ENCODE measurements at places on chromosomes 11 and 22. TPM values are rescaled to one million over a fixed set of nuclear protein-coding genes. Genes with fewer than 3 reads are reported as not detected.

DNA sequence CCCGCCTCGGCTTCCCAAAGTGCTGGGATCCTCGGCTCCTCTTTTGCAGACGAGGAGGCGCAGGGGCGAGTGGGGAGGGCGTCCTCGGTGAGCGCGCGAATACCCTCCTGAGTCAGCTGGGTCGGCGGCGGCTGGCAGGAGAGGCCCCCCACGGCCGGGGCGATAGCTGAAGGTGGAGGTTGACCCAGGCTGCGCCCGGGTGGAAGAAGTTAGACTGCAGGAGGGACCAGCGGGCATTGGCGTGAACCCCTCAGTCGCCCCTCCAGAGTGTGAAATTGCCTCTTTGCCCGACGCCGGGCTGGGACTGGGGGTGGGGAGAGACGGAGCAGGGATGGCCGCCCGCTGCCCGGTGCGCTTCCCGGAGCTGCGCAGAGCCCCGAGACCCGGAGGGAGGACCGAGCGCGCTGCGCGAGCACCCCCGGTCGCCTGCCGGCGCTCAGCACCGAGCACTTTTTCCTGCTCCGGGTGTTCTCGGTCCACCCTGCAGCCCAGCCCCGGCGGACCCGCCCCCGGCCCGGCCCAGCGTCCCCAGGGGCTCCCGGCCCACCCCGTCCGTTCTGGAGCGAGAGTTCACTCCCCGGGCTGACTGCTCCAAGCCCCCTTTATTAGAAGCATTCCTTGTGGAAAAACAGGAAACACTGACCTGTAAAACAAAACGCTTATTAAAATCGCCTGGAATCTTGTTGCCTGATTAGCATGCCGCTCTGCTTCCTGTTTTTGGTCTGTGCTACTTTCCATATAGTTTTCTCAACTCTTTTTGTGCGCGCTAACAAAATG lies 13.7 kb upstream of the CPT1A start:
- peak overlapping the region; percentile 64 for H3K27ac ChIP-seq
- H3K4me3 ChIP-seq, result peak overlapping the region; percentile 51
- no peaks in the 10 kb centered on the region for H3K36me3 ChIP-seq
- peaks cover 4% of the 10 kb centered on the region for H3K4me1 ChIP-seq
- H3K27me3 ChIP-seq, result peaks cover 5% of the 10 kb centered on the region
- DNase-seq, result no peak

DNA sequence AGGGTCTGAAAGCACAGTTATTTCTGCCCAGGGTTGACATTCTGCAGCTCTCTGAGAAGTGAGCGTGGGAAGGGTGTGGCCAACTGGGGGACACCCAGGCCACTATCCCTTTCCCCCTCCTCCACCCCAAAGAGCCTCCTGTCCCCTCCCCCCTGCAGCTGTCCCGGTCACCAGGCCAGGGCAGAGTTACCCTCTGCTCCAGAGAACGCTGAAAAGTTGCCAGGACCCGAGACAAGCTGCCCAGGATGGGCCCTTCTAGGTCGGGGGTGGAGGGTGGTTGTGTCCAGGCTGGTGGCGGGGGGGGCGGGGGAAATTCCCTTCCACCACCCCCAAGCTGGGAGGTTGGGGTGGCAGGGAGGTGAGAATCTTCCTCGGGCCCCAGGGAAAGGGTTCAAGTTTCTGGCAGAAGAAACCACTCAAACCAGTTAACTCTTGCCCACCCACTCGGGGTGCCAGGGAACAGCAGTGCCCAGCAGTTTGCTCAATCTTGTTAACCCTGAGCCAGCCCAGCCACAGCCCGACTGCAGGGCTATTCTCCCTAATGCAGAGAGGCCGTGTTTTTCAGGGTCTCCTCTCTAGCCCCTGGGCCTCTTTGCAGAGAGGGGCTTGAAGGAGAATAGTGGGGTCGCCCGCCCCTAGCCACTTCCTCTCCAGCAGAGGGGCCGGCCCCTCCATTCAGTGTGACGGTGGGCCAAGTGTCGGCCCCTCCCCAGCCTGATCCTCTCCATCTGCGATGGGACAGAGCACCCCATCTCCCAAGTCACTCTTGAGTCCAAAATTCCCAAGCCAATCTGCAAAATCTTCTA lies 697 bp downstream of the LGALS1 start:
- no peak for DNase-seq
- no peaks in the 10 kb centered on the region for H3K27me3 ChIP-seq

DNA sequence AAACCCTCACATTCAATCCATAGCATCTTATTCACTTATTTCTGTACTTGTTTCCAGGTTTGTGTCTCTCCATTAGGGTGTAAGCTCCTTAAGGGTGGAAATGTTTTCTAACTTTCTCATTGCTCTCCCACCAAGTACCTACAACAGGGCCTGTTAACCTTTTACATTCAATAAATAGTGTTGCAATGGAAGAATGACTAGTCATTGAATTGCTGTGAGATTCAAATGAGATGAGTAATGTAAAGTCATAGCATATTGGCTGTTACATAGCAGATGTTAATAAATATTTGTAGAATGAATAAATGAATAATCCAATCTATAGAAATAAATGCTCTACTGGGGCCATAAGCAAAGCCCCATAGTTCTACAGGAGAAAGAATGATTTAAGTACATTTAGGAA lies 75.4 kb upstream of the DDI1 start:
- H3K36me3 ChIP-seq, result no peaks in the 10 kb centered on the region
- no peak for DNase-seq
- H3K4me3 ChIP-seq, result no peak overlapping the region
- H3K27ac ChIP-seq, result no peak overlapping the region

GRCh38 chr22:17733466-17733865 lies 40.8 kb downstream of the BID start:
- peaks cover 6% of the 10 kb centered on the region for H3K36me3 ChIP-seq
- no peak for DNase-seq
- no peak overlapping the region for H3K4me3 ChIP-seq
- no peak overlapping the region for H3K27ac ChIP-seq
- H3K4me1 ChIP-seq, result no peaks in the 10 kb centered on the region

GRCh38 chr11:57213342-57214097 lies 23.5 kb downstream of the APLNR start:
- H3K4me3 ChIP-seq, result peak overlapping the region; percentile 28
- DNase-seq, result no peak
- no peak overlapping the region for H3K27ac ChIP-seq
- H3K27me3 ChIP-seq, result no peaks in the 10 kb centered on the region
- no peaks in the 10 kb centered on the region for H3K36me3 ChIP-seq

DNA sequence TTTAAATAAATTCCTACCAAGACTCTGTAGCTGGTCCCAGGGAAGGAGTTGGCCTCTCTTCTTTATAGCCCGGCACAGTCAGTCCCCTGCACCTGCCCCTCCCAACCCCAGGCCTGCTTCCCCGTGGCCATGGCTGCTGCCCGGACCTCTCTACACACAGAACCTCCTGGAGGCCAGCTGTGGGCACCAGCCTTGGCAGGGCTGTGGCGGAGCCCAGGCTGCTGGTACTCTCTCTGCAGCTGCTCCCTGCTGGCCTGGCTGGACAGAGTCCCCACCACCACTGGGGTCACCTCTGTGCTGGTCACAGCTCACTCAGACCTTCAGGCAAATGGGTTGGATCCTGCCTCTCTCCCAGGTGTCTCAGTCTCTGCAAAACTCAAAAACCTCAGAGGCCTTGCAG lies 69.3 kb downstream of the LRP5 start:
- H3K4me1 ChIP-seq, result peaks cover 18% of the 10 kb centered on the region
- H3K4me3 ChIP-seq, result no peak overlapping the region
- DNase-seq, result no peak

DNA sequence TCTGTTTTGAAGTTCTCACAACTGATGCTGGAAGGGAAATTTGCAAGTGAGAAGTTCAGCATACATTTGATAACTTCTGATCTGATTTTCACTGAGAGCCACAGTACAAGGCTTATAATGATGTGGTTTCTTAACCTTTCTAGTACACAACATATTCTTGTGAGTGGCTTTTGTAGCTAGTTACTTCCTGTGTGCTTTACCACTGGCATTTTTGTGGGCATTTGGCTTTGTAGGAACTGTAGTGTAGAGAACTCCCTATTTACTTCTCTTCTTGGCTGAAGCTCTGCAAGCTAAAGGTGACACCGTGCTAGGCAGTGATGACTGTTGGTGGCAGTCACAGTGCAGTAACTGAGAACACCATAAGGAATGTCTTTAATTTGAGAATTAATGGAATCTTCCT lies 14.9 kb downstream of the USP47 start:
- no peak for DNase-seq
- no peak overlapping the region for H3K27ac ChIP-seq
- H3K4me1 ChIP-seq, result no peaks in the 10 kb centered on the region
- H3K4me3 ChIP-seq, result no peak overlapping the region

DNA sequence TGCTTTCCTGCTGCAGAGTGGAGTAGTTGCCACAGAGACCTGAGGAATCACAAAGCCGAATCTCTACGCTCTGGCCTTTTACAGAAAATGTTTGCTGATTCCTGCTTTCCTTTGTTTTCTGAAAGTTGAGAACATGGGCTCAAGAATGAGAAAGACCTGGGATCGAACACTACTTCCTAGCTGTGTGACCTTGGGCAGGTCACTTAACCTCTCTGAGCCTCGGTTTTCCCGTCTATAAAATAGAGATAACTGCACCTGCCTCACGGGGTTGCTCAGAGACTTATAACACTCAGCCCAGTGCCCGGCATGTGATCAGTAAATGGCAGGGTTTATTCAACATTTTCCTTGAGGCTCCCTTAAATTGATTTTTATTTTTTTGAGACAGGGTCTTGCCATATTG lies 70.9 kb upstream of the ALX4 start:
- no peaks in the 10 kb centered on the region for H3K36me3 ChIP-seq
- peaks cover 5% of the 10 kb centered on the region for H3K27me3 ChIP-seq
- no peak for DNase-seq
- H3K27ac ChIP-seq, result no peak overlapping the region
- H3K4me1 ChIP-seq, result no peaks in the 10 kb centered on the region

DNA sequence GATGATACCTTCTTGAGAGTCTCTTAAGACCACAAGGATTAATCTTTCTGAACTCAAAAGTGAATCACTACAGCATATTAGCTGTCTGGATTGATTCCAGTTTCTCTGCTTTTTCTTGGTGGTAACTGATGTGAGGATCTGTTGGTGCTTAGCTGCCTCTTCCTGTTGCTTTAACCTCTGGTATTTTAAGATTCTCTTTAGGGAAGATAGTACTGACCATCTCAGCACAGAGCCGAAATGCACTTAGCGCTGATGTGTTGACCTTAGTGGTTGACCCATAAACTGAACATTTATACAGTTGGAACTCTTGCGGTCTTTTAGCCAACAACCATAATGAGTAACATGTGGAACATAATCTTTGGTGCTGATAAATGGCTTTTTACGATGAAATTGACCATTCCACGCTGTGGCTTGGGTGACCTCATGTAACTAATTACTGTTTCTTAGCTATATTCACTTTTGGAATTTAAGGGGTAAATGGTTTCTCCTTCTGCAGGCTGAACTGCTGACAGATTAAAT lies 33.7 kb downstream of the APLP2 start:
- DNase-seq, result no peak
- H3K36me3 ChIP-seq, result no peaks in the 10 kb centered on the region
- no peaks in the 10 kb centered on the region for H3K27me3 ChIP-seq
- H3K4me1 ChIP-seq, result peaks cover 8% of the 10 kb centered on the region
- peak overlapping the region; percentile 29 for H3K27ac ChIP-seq
- H3K4me3 ChIP-seq, result no peak overlapping the region

GRCh38 chr11:107457205-107457557 lies 444 bp downstream of the CWF19L2 start:
- DNase-seq, result no peak
- H3K4me1 ChIP-seq, result no peaks in the 10 kb centered on the region
- H3K36me3 ChIP-seq, result peaks cover 6% of the 10 kb centered on the region
- H3K27me3 ChIP-seq, result no peaks in the 10 kb centered on the region

- peaks cover 8% of the 10 kb centered on the region for H3K4me1 ChIP-seq
- peak within 1 kb of the TSS; percentile 74 for H3K4me3 ChIP-seq
- H3K36me3 ChIP-seq, result no peaks in the 10 kb centered on the region
- H3K27me3 ChIP-seq, result no peaks in the 10 kb centered on the region
These were observed at the start of gene GDPD5 for GRCh38 chr11:75525433-75526191. GDPD5 (minus strand) TSS chr11:75525941; CDS start chr11:75477735, 48,206 bp downstream.

DNA sequence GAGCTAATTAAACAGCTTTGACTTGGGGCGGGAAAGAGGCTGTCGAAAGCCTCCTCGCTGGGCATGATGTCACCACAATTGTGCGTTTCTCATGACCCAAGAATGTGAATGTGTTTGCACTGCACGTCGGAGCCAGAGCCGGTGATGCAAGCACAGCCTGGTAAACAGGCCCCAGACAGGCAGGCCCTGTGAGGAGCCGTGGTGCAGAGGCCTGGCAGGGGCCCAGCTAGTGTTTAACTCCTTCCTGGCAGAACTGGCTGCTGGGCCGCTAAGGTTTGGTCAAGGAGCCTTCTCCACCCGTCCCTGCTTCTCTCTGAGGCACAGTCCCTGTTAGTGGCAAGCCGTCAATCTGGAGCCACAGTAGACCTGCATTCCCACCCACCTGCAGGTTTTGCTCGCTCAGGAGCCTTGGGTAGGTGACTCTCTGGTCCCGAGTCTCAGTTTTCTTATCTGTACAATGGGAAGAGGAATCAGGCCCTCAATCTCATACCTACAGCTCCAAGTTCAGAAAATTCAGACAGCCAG lies 25.4 kb upstream of the SMTN start:
- H3K27ac ChIP-seq, result peak overlapping the region; percentile 88
- no peaks in the 10 kb centered on the region for H3K27me3 ChIP-seq
- peak; percentile 94 for DNase-seq

DNA sequence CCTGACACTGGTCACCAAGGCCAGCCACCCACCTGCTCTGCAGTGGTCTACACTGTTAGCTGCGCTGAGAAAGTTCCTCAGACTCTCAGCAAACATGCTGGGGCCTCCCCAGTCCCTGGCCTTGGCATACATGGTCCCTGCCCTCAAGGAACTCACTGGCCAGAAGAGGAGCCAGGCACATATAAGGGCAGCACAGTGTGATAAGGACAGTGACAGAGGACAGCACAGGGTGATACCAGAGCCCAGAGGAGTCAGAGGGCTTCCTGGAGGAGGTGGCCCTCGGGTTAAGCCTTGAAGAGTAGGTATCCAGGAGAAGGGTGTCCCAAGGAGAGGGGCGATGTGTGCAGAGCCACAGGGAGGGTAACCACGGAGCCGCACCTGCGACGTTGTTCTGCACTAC lies 624 bp downstream of the ART1 start:
- H3K36me3 ChIP-seq, result no peaks in the 10 kb centered on the region
- H3K27ac ChIP-seq, result no peak overlapping the region
- no peaks in the 10 kb centered on the region for H3K27me3 ChIP-seq
- no peak for DNase-seq
- H3K4me1 ChIP-seq, result no peaks in the 10 kb centered on the region

- no peaks in the 10 kb centered on the region for H3K4me1 ChIP-seq
- H3K27me3 ChIP-seq, result no peaks in the 10 kb centered on the region
- H3K27ac ChIP-seq, result no peak overlapping the region
- no peaks in the 10 kb centered on the region for H3K36me3 ChIP-seq
- DNase-seq, result no peak
These were observed 111.5 kb downstream of the PDE3B start for GRCh38 chr11:14755140-14755539.

- no peak overlapping the region for H3K27ac ChIP-seq
- no peaks in the 10 kb centered on the region for H3K36me3 ChIP-seq
- H3K4me3 ChIP-seq, result no peak overlapping the region
- no peaks in the 10 kb centered on the region for H3K4me1 ChIP-seq
These were observed 6.5 kb downstream of the DGAT2 start for GRCh38 chr11:75775056-75775455.

GRCh38 chr11:72227316-72228228 lies 3.0 kb downstream of the INPPL1 start:
- DNase-seq, result no peak
- H3K27ac ChIP-seq, result peak overlapping the region; percentile 32
- no peak overlapping the region for H3K4me3 ChIP-seq
- peaks cover 17% of the 10 kb centered on the region for H3K4me1 ChIP-seq
- peaks cover 5% of the 10 kb centered on the region for H3K36me3 ChIP-seq

The IZUMO1R gene
- total RNA-seq, result not detected

The TRIM6 gene
- total RNA-seq, result 2.6 TPM

The DESI1 gene
- 21.0 TPM for total RNA-seq

The EHF gene
- 132 TPM for total RNA-seq

The TEAD1 gene
- 110 TPM for total RNA-seq

The OR51B4 gene
- 0.48 TPM for total RNA-seq
